ENCODE measurements at places on chromosomes 5 and 9.

DNA sequence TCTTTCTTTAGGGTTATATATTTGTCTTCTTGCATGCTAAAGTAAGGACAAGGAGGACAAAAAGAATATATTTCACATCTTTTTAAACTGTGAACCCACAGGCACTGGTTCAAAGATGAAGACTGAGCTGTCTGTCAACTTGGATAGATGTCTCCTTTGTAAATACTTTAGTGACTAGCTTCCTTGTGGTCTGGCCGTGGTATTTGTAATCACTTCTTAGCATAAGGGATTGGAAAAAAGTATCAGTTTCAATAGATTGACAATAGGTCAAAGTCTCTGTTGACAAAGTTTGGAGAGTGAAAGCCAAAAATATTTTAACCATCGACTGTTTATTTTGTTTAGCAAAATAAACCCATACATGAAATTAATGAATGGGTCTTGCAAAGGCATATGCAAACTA lies 91.4 kb downstream of the TMEM167A start:
- no peak for DNase-seq

- DNase-seq = no peak
Measured at GRCh38 chr5:104734046-104734445, 1171.5 kb upstream of the NUDT12 start.

GRCh38 chr5:126499853-126500342 lies 76.7 kb downstream of the GRAMD2B start:
- DNase-seq = no peak

DNA sequence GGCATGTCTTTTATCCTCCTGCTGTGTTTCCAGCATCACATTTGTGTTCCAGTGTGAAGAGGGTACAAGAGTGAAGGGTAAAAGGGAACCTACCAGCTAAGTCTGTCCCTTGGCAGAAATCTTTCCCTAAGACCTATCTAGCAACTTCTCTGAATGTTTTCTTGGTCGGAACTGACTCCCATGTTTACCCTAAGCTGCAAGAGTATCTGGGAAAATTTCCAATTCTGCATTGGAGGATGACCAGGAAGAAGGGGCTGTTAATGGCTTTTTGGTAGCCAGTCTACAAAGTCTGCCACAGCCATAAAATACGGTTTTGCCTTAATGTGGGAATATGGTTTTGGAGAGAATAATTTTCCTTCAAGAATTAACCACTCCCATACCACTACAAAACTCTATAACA lies 75.1 kb downstream of the MAST4 start:
- no peak for DNase-seq

DNA sequence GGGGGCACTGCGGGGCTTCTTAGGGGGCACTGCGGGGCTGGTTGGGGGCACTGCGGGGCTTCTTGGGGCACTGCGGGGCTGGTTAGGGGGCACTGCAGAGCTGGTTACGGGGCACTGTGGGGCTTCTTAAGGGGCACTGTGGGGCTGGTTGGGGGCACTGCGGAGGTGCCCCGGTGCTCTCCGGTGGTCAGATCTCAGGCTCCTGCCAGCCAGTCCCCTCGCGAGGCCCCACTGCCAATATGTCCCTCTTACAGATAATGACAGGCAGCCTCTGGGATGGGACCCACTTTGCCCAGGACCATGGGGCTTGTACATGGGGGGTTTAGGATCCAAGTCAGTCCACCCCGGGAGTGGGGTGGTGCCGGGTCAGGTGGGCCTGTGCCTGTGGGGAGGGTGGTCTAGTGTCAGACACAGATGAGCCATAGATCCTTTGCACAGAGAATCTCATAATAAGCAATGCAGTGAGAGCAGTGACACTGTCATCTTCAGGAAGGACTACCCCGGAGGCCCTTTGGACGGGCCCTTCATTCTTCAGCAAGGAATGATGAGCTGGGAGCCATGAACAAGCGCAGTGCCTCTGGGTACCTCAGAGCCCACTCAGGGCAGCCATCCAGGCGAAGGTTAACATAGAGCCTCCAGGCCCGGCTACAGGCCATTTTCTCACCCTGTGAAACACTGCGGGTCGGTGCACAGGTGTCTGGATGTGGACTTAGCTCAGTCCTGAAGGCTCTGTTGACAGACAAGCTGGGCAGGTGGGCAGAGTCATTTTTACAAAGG lies 38.2 kb downstream of the COL5A1 start:
- DNase-seq = no peak

DNA sequence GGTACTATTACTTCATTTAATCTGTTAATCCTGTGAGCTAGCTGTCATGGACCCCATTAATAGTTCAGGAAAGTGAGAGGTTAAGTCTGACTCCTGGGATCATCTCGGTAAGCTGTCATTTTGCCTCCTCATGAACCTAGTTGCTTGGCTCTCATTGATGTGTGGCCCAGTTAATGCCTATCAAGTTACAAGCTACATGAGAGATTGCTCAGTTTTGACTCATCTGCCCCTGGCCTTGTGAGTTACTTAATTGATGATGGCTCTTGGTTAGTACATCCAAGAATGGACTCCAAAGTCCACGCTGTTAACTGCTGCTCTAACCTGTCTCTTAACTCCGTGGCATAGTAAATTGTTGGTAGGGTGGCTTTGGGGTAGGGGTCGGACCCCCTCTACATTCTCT lies 23.9 kb downstream of the LARP1 start:
- DNase-seq = peak; percentile 80

DNA sequence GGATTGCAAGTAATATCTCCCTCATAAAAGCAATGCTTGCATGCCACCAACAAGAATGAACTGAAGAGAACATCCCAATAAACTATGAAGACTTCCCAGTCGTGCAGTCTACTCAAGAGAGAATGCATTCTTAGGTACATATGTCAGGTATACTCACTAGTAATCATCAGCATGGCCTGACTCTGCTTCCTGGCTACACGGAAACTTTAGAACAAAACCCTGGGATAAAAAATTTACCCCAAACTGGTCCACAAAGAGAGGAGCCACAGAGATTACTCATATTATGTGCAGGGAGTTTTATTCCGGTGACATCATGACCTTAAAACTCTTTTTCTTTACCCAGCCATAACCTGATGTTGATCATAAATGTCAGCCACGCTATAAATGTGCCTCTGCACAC lies 57.5 kb upstream of the PAPPA start:
- DNase-seq = peak; percentile 71

GRCh38 chr5:180454752-180455151 lies 39.4 kb upstream of the CNOT6 start:
- DNase-seq = no peak

DNA sequence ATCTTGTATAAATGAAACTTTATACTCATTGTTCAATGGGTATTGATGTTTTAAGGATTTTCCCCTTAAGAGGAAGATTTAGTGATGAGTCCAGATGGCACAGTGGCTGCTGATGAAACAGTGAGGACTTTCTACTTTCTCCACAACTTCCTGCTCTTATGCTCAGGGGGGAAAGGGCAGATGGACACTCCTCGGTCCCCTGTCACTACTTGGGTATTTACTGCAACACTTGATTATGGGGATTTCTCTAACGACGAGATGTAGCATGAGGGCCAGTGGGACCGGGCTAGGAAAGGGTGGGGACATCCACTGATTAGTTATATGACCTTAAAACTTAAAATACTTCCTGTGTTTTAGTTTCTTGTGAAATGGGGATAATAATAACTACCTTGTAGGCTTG lies 146.1 kb upstream of the HMHB1 start:
- DNase-seq = no peak

- no peak for DNase-seq
Measured at GRCh38 chr5:128487041-128487440, 51.0 kb downstream of the FBN2 start.

GRCh38 chr5:78005021-78005785 lies 229.1 kb upstream of the TBCA start:
- DNase-seq = no peak

DNA sequence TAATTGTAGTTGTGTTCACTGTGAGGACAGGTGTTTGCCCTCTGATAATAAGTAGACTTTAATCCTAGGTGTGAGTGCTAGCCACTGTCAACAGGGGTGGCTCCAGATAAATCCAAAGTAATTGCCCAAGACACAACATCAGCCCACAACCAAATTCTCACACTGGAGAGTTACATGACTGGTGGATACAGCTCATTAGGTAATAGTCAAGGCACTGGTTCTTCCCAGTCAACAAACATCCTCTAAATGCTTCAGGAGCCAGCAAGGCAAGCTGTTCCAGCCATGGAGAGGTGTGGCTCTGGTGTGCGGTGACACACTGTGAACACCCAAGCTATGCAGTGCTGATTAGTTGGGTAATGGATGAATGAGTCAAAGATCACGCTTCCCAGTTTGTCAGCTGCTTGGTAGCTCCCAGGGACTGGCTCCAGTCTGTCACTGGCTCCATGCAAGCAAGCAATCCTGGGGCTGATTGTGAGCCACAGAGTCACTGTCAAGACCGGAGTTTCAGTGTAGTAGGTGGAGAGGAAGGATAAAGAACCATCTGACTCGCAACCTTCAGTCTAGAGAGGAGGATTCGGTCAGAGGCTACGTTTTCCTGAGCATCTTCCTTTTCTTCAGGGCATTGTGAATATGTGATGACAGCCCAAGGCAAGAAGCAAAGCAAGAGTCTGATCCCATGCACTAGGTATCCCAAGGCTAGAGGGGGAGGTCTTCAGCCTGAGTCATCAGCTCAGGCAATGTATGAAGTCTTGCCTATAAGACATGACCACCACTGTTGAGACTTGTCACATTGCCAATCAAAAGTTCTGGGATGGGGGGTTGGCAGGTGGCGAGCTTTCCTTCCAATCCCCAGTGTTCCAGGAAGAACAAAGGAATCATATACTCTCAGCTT lies 63.1 kb downstream of the UGCG start:
- peak; percentile 94 for DNase-seq

DNA sequence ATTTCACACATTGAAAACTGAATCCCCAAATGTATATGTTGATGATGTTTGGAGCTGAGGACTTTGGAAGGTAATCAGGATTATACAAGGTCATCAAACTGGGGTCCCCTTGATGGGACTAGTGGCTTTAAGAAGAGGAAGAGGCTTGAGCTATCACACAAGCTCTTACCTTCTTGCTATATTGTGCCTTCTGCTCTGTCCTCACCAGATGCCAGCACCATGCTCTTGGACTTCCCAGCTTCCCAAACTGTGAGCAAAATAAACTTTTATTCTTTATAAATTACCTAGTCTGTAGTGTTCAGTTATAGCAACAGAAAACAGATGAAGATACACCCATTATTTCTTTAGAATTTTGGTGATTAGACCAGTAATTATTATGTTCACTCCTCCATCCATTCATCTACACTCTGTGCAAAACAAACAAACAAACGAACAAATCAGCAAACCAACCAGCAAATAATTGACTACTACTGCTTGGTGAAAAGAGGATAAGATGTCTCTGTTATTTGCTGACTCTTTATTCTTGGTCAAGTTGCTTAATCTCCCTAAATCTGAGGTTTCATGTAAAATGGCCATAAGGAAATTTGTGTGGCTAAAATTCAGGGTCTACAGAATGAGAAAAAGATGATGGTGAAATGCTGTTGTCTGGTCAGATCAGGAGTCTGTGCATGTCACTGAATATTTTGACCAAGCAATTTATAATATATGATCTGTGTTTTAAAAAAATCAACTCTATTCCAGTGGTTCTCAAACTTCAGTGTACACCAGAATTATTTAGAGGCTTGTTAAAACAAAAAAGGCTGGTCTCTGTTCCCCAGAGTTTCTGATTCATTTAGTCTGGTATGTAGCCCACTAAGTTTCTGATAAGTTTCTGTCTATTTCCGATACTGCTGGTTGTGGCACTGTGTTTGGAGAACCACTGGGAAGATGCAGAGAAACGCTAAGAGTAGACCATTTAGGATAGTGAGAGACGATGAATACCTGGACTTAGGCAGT lies 854.1 kb downstream of the MAT2B start:
- no peak for DNase-seq

- peak; percentile 98 for DNase-seq
Measured at GRCh38 chr9:130138791-130139190, 33.4 kb upstream of the NCS1 start.

- DNase-seq = no peak
Measured at GRCh38 chr5:89374144-89374784, 491.3 kb upstream of the MEF2C start.

DNA sequence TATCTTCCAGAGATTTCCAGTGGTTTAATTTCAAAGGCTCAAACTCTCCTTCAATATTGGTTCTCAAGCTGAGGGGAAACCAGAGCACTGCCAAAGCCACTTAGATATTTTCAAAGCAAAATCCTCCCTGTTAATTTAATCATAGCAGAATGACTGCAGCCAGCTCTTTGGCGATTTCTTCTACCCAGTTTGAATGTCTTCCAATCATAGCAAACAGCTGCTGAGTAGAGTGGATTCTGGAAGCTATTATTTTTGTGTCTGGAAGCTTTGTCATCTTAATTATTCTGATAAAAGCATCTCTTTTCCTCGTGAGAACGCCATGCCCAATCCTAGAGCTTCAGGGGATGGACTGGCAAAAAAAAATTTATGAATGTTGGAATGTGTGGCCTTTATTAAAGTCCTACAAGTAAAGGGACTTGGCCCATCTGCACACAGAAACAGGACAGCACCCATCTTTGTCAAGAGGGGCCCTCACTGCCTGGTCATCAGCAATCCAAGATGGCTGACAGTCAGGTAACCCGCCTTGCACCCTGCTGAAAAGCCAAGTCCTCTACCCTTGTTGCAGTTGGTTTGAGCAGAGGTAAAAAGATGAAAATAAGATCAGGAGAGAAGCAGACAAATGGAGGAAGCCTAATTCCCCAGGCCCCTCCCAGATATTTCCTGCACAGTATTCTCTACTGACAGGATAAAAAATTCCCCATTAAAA lies 125.1 kb downstream of the SUSD1 start:
- no peak for DNase-seq

DNA sequence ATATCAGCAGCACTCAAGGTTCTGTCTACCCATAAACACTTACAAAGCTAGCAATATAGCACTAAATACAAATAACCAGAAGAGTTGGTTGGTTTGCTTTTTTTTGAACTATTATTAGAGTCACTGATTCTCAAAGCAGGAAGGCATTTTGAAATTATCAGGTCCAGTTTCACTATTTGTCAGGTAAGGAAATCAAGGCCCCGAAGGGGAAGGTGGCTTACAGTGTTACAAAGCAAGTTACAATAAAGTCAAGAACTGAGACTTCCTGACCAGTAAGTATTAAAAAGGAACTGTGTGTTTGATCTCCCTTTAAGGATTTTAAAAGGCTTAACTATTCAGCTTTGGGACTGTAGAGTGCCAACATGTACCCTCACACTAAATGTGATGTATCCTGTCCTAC lies 10.8 kb downstream of the C5orf15 start:
- DNase-seq = no peak

- no peak for DNase-seq
Measured at GRCh38 chr9:133059623-133060022, 2.2 kb upstream of the CEL start.

GRCh38 chr5:159061179-159061796 lies 38.4 kb downstream of the EBF1 start:
- no peak for DNase-seq

DNA sequence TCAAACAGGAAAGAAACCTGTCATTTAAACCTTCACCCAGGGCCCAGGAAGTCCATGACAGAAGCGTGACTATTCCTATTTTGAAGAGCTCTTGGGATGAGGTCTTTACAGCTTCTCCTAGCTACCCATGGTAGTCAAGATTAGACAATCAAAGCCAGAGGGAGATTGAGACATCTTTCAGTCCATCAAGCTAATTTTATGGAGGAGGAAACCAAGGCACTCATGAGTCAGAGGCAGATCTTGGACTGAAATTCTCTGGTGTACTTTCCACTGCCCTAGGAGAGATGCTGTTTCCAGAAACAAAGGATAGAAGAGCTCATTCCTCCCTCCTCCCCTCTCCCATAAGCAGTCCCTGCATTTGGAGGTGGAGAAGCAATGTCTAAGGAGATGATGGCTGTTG lies 9.2 kb downstream of the TNFSF8 start:
- peak; percentile 16 for DNase-seq

All from NCI-H226 (cell line).